ENCODE measurements at places on chromosomes 6 and 20. TPM values are rescaled to one million over a fixed set of nuclear protein-coding genes. Genes with fewer than 3 reads are reported as not detected.

Gene SCUBE3
- total RNA-seq, result not detected

GRCh38 chr6:150177952-150178520 is 35.2 kb downstream of the PPP1R14C start:
- no peak for DNase-seq

- no peak for DNase-seq
Measured at GRCh38 chr6:109877028-109878004, 100.8 kb upstream of the GPR6 start.

Gene NKX2-4
- not detected for total RNA-seq

Gene FUT9
- total RNA-seq, result not detected

DNA sequence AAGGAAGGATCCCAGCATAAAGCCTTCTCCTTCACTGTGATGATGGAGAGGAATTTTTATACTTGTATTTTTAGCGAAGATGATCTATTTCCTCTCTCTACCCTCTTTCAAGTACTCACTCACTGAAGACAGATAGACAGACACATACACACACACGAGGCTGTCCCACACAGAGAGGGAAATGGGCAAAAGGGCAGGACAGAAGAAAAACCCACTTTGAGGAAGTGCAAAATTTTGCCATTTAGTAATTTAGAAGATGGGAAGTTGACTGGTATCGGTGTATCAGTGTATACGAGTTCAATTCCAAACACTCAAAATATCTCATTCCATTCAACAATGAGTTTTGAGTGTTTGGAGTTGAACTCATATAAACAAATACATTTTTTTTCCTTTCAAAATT is 30.9 kb downstream of the HEBP2 start:
- DNase-seq, result no peak

Gene TGM2
- total RNA-seq, result 0.04 TPM

- no peak for DNase-seq
Measured at GRCh38 chr6:93165850-93166430, 253.4 kb downstream of the EPHA7 start.

DNA sequence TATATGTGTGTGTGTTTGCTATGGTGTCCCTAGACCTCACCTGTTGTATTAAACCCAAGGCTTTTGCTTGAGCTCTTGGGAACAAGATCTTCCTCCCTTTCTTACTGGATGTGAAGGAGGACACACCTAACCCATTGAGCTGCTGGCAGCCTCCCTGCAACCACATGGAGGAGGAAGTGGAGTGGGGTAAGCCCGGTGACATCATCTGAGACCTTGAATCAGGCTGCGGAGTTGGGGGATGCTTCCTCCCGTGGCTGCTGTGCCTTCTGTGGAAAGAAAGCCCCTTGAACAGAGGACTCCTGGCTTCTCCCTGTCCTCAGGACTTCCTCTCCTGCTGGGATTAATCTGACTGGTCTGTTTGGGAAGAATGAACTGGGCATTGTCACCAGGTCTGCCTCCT is 3.3 kb downstream of the CST11 start:
- peak; percentile 9 for DNase-seq

Gene COL12A1
- total RNA-seq, result 0.02 TPM

Gene MOCS1
- 6.4 TPM for total RNA-seq

GRCh38 chr20:18686696-18687095 is 98.8 kb downstream of the DTD1 start:
- no peak for DNase-seq

DNA sequence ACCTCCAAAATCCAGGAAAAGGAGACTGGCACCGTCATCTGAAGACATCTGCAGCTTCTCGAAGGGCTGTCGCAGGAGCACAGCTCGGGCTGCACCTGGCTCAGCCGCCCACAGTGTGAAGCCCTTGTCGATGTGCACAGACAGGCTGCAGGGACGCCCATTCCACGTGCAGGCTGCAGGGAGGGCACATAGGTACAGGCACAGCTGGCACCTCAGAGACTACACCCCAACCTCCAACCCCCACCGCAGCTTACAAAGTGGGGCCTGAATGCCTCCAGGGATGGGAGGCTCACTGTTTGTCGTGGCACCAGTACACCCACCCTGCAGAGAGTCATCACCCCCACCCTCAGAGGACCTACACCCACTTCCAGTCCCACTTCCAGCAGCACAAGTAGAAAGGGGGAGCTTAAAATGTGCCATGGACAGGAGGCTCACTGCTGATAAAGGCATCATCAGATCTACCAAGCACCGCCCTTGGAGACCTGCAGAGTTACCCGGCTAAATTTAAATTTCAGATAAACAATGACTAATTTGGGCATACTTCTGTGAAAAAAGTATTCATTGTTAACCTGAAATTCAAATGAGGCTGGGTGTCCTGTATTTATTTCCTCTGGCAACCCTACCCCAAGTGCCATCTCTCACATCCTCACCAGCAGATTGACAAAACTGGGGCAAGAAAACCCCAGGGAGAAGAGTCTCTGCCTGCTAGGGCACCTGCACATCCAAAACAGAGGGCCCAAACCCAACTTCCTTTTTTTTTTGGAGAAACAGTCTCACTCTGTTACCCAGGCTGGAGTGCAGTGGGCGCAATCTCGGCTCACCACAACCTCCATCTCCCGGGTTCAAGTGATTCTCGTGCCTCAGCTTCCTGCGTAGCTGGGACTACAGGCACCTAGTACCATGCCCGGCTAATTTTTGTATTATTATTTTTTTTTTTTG is 7.7 kb upstream of the CDK5RAP1 start:
- no peak for DNase-seq

GRCh38 chr6:7505189-7505699 is 36.2 kb upstream of the DSP start:
- peak; percentile 55 for DNase-seq

DNA sequence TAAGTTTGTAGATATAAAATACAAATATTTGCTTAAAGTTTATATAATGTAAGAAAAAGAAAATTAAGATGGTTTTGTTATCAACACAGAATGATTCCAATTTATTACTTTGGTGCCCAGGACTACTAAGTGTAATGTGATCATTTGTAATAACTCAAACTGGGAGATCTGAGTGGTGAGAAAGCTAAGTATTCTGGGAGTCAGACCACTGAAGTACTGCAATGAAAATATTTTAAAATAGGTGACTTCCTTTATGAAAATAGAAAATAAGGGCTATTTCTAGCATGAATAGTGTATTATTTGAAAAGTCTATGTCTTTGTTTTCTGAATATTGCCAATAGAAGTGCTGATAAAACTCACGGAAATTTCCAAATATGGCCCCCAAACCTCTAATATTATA is 305.6 kb upstream of the MAN1A1 start:
- DNase-seq, result no peak

Gene IRAK1BP1
- total RNA-seq, result 2.7 TPM

Gene LIN28B
- total RNA-seq, result not detected

DNA sequence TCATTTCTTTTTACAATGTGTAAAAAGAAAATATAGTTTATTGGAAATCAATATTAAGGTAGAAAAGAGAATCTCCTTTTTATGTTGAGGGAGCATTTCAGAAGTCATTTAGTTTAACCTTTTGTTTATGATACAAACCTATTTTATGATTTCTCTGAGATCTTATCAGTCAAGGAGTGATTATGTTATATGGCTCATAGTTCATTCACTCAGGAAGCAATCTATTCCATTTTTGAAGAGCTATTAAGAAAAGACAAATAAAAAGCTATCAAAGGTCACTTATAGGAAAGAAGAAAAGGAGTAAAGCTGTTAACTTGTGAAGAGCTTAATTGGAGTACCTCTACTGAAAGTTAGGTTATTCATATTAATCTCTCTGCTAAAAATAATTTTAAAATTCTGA is 526.6 kb upstream of the JAG1 start:
- DNase-seq, result no peak

GRCh38 chr6:25423358-25423757 is 144.2 kb downstream of the CARMIL1 start:
- DNase-seq, result no peak
